ENCODE measurements at places on chromosomes 3 and 15.

DNA sequence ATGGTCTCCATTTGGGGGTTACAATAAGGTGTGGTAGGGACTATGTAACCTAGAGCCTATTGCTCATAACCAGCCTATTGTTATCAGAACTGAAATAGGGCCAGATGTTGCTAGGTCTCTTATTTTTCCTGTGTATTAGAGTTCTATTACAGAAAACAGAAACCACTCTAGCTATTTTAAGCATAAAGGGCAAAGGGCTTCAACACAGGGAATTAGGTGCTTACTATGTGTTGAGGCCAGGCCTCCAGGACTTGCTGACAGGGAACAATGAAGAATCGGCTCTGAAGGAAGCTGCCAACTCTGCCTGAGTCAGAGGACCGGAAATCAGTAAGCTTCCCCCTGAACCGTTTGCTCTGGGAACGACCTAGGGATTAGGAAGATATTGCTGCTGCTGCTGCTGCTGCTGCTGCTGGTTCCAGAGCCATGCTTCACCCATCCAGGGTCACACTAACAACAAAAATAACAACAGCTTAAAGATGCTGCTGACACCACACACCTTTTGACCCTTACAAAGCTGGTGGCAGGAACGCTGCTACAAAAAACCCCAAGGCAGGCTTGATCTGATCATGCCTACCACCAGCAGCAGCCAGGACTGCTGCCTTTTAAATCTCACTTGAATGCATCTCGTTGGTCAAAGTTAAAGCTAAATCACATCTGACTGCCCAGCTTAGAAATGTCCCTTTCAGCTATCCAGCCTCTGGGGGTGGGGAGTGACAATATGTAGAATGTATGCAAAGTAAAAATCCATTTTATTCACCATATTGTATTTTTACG is 276.9 kb upstream of the IL12A start:
- DNase-seq: no peak

GRCh38 chr3:115974940-115975339 is 351.6 kb downstream of the GAP43 start:
- no peak for DNase-seq

GRCh38 chr15:31269816-31270575 is 56.6 kb upstream of the KLF13 start:
- no peak for DNase-seq

GRCh38 chr3:48399387-48400172 is 27.6 kb downstream of the FBXW12 start:
- DNase-seq: no peak

DNA sequence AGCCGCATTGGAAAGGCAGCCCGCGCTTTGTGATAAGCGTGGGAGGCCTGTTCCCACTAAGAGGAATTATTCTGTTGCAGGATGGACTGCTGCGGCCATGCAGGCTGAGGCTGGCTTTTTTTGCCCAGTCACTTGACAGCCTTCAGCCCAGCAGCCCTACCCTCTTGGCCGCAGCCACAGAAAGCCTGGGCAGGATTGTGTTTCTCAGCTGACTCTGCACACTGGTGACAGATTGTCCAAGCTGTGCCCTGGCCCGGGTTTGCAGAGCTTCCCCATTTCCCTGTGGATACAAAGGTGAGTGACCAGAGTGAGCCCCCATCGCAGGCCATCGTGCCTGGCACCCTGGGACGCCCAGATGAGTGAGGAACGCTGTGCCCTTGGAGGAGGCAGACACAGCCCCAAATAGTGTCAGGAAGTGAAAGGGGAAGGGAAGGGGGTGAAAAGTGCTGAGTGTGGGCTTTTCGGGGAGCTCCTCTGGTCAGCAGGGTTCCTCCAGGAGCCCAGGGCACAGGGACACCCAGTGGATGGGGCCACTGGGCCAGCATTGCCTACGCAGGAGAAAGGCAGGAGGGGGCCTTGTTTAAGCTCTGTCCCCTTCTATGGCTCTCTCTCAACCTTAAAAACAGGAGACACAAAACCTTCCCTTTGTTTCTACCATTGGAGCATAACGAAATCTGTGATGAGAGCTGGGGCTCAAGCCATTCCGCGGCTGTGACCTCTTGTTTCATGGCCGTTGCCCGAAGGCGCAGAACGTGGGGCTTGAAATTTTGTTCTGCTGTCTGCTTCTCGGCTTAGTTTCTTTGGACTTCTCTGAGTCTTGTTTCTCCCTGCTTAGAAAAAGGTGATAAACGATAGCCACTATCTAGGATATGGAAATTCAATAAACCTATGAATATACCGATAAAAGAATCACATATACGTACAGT is 91.5 kb upstream of the MEF2A start:
- no peak for DNase-seq

DNA sequence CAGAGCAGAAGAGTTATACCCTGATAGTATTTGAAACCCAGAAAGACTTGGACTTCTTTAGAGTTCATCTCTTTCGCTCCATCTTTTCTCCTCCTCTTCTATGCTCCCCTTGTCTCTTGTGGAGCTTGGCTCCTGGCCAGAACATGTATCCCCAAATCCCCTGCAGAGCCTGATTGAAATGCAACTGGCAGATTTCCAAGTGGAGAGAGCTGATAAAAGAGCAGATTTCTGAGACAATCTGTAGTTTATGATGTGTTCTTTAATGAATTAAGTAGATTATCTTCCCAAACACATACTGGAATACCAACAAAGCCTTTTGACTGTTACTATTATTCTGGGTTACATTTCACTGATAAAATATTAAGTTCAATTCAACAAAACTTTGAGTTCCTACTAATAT is 33.4 kb downstream of the UNC13C start:
- no peak for DNase-seq

DNA sequence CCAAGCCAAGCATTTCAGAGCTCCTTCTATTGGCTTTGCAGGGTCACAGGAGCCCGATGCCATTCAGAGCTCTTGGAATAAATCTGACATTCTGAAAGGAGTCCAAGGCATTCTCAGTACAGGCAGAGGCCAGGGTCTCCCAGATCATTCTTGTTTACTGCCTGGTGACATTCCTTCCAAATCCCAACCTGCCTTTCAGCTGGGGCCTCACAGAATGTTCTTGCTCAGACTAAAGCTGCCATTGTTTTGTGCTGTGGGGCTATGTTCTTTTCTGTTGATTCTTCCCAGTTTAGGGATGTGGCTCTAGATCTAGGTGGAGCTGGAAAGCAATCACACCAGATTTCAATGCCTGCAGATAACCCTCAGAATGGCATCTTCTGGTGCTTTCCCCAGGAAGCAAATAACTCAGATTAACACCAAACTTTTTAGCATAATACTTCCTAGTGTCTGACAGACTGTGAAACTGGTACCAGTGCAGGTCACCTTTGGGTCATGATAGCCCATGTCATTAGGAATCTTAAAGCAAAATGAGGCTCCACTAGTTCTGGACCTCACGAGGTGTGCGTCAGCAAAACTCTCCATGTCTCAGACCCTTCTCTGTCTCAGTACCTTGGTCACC is 166.9 kb downstream of the CHST2 start:
- no peak for DNase-seq

- DNase-seq: no peak
Measured at GRCh38 chr3:67484085-67484484, 170.3 kb downstream of the SUCLG2 start.

- no peak for DNase-seq
Measured at GRCh38 chr15:58962662-58963565, 24.5 kb upstream of the RNF111 start.

DNA sequence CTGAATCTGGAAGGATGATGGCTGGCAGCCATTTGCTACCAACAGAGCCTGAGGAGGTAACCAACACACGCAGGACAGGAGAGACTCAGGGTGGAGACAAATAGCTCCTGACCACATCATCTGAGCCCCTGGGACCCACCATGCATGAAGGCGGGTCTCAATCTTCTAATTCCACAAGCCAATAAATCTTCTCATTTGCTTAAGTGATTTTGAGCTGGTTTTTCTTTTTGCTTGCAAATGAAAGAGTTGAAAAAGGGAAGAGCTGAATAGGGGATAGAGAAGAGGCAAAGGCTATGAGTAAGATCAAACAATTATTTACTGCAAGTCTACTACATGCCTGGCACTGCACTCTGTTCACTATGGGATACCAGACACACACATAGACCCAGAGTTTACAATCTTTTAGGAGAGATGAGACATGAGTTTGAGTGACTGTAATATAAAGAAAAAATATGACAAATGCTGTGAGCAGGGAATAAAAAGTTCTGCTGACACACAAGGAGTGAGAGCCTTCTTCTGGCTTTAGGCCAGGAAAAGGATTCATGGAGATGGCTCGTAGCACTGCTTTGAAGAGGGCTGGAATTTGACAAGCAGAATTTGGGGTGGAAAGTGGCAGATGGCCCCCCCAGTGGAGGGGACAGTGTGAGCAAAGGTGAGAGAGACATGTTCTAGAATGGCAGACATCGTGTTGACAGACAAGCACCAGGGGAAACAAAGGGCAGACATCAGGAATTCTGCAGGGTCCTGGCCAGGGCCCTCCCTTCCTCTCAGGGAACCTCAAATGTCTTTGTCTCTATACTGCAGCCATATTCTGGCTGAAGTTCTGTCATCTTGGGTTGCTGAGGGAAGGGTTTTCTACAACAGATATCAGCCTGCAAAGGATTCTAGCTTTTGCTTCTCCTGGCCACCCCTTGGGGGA is 69.8 kb upstream of the WNT5A start:
- DNase-seq: no peak

DNA sequence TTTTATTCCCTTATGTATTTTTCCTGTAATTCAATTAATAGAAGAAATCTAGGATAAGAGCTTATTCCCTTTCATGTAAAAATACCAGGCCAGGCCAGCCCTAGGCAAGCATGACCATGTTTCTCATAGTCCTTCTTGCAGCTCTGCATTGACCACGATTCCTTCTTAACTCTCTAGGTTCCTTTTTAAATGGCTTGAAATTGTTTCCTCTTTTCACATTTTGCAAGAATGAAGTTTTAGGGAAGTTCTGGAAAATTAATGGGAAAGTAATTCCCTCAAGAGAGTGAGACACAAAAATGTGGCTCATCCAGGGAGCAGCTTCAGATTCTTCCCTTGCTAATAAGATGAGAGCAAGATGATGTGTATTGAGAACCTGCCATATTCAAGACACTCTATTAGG is 116.5 kb upstream of the FGF7 start:
- no peak for DNase-seq

- DNase-seq: no peak
Measured at GRCh38 chr3:185687271-185687878, 101.3 kb downstream of the SENP2 start.

GRCh38 chr3:57283334-57283733 is 9.2 kb downstream of the ASB14 start:
- DNase-seq: no peak

GRCh38 chr15:66927201-66928077 is 138.0 kb upstream of the SMAD3 start:
- no peak for DNase-seq

GRCh38 chr15:81723701-81724100 is 322.1 kb downstream of the MEX3B start:
- no peak for DNase-seq

DNA sequence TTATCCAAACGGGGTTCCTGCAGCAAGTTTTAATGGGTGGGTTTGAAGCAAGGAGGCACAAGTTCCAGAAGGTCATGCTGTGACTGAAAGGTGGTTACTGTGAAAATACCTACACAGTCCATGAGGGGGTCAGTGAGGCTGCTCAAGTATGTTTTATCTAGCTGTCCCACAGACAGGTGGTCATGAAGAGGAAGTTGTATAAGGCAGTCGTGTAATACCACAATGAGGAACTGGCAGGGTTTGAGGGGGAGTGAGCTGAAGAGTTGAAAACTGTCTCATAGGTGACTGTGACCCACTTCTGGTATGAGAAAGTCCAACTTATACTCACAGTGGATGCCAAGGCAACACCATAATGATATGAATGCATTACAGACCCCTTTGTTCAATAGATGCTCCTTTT is 856.8 kb downstream of the OTOL1 start:
- DNase-seq: no peak

DNA sequence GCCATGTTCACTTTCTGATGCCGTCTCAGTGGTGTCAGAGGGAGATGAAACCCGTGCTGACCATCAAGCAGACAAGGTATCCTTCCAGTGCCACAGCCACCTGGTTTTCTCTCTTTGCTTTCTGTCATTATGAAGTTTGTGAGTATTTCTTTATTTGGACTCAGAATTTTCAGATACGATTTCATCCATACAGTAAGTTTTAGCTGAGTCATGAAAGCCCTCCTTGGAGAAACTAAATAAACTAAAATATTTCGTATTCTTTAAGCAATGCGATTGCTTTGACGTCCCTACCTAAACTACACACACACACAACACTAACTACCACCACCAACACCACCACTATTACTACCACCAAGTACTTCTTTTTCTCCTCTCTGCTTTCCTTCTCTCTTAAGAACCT is 350.1 kb downstream of the NTRK3 start:
- DNase-seq: no peak

DNA sequence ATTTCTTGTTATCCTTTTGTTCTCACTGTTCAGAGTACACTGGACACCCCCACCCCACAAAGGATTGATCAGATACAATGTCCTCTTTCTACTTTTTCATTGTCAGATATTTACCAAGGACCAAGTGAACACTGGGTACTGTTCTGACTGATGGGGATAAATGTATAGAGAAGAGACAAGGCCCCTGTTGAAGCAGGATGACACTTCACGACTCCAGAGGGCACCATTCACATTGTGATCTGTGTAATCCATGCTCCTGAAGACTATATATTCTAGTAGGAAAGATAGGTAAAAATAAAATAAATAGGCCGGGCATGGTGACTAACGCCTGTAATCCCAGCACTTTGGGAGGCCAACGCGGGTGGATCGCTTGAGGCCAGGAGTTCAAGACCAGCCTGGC is 7.2 kb upstream of the CRYGS start:
- DNase-seq: no peak

DNA sequence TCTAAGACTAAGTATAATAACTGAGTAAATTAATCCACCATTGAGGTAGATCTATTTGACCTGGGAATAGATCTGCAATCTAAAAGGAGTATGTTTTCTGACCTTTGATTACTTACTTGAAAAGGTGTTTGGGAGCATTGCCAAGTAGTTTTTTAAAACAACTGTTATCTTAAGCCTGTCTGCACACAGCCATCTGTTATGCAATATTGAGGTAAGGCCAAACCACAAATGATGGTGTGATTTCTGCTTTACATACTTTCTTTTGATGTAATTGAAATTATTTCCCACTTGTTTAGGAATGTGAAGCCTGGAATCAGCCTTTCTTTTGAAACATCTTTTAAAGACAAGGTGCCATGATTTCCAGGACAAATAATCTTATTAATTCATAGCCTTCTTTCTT is 274.0 kb downstream of the BBX start:
- no peak for DNase-seq

DNA sequence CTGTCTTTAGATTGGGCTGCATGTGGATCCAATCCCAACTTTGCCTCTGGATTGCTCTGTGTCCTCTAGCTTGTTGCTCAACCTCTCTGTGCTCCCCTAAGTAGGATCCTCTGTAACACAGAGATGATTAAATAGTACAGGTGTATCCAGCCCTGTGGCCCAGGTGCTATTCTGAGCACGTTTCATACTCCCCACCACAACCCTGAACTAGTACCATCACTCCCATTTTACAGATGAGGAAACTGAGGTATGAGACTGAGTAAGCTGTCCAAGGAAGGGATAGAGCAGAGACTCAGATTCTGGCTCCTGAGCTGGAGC is 7.2 kb downstream of the ISG20 start:
- DNase-seq: no peak

Measured in SK-N-DZ (cell line).